ENCODE measurements at places on chromosomes 11 and 22.

DNA sequence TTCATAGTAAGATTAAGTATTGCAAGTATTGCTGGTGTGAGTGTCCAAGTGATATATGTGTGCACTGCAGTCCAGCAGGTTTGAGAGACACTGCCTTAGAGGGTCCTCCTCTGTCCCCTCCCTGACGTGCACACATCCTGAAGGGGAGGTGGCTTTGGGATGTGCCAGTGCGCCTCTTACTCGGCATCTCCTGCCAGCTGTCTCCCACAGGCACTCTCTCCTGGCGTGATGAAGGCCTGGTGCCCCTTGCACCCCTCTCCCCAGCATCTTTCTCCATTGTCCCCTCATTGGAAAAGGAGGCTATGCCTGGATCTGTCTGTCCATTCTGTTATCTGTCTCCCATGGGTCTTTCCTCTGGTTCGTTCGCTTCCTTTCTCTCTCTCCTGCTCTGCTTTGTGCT lies 24.2 kb downstream of the GTPBP1 start:
- no peak for DNase-seq

- DNase-seq: peak; percentile 92
Measured at GRCh38 chr11:112321501-112322172, 61.0 kb upstream of the PLET1 start.

DNA sequence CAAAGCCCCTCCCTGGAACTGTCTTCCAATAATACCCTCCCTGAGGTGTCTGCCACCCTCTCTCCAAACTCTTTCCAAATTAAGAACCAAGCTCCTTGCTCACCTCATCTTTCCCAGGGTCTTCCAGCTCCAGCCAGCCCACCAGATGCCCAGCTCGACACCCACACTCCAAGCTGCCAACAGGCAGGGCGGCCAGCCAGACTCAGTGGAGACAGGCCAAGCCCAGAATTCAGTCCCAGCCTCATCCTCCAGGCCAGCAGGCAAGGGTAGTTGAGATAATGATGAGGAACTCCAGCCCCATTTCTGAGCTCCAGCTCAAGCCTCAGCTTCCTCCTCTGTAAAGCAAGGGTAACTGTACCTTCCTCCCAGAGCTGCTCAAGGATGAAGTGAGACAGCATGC lies 132.9 kb downstream of the CHST1 start:
- no peak for DNase-seq

DNA sequence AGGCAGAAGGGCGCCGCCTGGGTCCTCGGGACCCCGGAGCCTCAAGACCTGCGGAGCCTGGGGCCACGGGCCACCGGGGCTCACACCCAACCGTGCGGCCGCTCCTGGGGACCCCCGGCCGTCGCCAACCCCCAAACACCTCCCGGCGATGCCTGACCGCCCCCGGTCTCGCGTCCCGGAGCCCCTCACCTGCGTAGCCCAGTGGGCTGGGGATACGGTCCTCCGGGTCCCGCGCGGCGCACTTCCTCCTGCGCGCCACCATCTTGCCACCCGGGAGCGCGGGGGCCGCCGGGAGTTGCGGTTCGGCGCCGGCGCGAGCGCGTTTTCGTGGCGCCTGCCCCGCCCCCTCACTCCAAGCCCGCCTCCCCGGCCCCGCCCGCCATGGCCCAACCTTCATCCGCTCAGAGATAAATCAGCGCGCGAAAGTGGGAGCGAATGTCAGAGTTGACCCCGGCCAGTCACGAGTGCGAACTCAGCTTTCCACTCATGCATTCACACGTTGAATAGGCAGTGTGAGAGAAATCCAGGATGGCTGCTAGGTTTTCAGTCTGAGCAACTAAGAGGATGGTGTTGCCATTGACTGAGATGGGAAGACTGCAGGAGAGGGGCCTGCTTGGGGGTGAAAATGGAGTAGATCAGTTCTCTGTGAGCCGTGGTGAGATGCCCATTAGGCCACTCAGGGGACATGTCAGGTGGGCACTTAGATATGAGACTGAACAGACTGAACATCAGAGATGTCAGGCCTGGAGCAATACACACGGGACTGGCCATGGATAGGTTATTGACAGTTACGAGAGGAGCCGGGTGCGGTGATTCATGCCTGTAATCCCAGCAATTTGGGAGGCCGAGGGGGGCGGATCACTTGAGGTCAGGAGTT lies at the start of gene RRP7A:
TSS of gene RRP7A (minus strand) at position 272 of the 877 bp plus-strand sequence. CDS start at position 262, 10 bp downstream.
- DNase-seq: peak; percentile 77

GRCh38 chr11:64447831-64448598 lies 89.1 kb downstream of the RPS6KA4 start:
- peak; percentile 12 for DNase-seq

DNA sequence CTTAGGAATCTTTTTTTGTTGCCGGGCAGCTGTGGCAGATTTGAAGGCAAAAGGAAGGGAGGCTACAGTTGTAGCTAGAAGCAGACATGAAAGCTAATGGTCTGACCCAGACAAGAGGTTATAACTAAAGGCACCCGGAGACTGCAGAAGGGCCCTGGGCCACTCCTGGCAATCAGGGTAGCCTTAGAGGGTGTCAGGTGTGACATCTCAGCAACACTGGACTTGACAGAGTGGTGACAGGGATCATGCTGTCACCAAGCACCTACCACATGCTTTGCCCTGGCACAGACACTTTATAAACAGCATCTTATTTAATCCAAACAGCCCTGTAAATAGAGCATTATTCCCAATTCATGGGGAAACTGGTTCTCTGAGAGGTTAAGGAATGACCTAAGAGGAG lies 25.7 kb downstream of the TUB start:
- DNase-seq: no peak

GRCh38 chr22:22697377-22698117 lies 53.1 kb downstream of the GGTLC2 start:
- DNase-seq: no peak

- no peak for DNase-seq
Measured at GRCh38 chr11:79060081-79060953, 380.5 kb downstream of the TENM4 start.

DNA sequence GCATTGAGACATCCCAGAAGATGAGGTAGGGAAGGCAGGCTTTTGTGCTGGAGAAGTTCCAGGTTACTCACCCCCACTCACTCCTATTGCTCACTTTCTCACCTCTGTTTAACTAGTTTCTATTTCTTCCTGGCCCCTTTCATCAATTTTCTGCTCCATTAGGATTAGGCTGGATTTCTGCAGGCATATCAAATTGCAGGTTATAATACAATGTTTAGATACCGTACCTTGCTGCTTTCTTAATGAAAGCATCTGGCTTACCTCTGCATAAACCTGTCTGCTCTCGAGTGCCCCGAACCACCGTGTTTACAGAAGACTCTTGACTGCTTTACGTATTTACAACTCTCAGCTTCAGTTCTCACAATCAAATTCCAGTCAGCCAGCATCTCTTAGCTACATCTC lies 173.7 kb downstream of the ADAMTS15 start:
- DNase-seq: no peak

DNA sequence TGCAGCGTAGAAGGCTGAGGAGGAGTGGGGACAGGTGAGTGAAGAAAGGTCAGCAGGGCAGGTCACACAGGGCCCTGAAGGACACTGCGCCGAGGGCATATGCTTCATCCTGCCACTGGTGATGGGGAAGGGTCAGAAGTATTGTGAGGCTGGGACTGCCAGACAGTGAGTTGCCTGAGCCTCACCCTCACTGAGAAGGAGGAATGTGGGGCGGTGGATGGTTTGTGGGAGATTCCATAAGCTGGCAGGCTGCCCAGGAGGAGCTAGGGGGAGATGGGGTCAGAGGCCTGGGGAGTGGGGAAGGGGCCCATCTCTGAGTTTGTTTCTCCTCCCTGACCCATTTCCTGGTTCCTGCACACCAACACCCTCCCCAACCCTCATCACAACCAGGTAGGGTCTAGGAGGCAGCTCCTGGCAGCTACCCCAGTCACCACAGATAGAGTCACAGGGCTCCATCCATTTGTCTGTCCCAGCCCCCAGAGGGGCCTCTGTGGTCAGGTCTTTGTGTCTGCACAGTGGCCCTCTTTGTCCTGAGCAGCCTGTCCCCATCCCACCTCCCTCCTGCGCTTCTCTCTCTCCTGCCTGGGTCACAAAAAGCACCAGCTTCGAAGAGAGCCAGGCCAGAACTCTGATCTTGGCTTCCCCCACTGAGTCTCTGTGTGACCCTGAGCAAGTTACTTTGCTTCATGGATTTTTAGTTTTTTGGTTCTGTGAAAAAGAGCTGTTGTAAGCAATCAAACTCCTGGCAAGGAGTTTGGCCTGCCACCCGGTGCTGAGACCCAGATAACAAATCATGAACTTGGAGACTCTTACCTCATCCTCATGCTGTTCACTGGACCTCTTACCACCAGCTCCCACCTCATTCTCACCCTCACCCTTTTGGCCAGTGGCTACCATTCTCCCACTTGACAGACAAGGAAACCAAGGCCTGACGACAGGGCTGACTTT lies 4.6 kb upstream of the P2RY2 start:
- no peak for DNase-seq

DNA sequence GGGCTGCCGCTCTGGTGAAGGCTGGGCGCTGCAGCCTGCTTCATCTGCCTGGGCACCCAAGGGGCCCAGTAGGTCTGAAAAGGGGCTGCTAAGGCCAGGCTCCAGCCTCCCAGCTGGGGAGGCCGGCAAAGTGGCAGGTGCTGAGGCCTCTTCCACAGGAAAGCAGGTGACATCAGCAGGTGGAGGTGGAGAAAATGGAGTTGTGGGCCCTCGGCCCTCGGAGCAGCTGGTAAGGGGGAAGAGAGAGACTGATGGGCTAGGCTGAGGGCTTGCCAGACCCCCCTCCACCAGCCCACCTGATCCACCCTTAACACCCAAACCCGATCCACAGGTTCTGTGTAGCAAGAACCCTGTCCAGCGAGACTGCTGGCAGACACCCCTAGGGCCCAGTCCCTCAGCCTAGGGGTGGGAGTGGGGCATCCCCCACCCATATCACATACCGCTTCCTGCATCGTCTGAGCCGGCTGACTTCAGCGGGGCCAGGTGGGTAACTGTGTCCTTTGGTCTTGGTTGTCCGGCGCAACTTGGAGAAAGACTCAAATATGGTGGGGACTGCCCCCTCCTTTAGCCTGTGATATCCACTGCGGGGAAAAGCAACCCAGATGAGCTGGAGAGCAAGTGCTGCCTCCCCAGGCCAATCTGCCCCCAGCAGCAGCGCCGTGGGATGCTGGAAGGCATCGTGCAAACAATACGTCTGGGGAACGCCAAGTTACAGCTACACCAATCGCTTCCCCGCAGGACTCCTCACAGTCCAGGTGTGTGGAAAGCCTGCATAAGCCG lies 1.5 kb downstream of the THAP7 start:
- DNase-seq: no peak

DNA sequence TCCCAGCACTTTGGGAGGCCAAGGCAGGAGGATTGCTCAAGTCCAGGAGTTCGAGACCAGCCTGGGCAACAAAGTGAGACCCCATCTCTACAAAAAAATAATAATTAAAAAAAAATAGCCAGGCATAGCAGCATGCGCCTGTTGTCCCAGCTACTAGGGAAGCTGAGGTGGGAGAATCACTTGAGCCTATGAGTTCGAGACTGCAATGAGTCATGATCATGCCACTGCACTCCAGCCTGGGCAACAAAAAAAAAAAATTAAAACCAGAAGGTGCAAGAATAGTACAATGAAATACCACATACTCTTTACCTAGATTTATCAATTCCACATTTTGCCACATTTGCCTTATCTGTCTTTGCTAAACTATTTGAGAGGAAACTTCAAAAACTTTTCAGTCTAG lies 8.2 kb downstream of the DPF2 start:
- DNase-seq: no peak

GRCh38 chr11:90134478-90135003 lies at the start of gene NAALAD2:
Gene NAALAD2 (plus strand): TSS chr11:90134663. CDS start chr11:90134759, 96 bp downstream.
- DNase-seq: peak; percentile 38

GRCh38 chr11:115670538-115671205 lies 166.5 kb upstream of the CADM1 start:
- no peak for DNase-seq

DNA sequence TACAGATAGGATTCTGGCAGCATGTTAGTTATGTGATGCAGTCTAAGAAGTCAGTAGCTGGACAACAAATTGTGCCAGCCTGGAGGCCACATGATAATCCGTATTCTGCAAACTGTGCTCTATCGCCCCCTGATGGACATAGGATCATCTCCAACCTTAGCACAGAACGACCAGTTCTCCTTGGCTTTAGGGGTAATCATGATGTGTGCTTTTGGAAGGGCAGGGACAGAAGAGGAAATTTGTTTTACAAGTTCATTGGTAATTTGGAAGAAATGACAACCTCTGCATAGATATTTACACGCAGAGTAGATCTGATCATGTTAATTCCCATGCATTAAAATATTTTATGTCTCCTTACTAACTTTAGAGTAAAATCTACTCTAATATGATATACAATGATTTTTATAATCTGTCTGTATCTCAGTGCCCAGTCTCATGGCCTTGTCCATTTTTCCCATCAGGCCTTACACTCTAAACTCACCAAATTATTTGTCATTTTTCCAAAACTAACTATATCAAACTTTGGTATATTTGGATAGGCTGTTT lies 12.1 kb downstream of the OR10D3 start:
- DNase-seq: peak; percentile 81

DNA sequence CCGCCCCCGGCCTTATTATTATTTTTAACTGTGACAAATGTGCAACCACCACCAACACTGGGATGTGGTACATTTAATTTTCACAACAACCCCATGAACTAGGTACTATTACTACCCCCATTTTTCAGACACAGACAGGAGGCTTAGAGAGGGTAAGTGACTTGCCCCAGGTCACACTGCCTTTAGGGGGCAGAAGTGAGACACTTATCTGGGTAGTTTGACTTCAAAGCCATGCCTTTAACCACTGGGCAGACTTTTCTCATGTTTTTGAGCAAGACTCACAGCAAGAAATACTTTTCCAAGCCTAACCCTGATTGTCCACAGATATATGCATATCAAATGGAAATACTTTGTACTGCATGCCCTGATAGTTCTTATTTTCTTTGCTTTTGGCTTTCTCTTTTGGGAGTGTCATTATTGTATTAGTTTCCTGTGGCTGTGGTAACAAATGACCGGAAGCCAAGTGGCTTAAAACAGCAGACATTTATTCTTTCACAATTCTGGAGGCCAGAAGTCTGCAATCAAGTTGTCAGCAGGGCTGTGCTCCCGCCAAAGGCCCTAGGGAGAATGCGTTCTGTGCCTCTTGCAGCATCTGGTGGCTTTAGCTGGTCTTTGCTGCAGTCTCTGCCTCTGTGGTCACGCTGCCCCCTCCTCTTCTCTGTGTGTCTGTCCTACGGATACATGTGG lies 110.8 kb downstream of the GRIK4 start:
- DNase-seq: peak; percentile 3

- peak; percentile 95 for DNase-seq
Measured at GRCh38 chr11:94130298-94131046, 1.8 kb downstream of the PANX1 start.

DNA sequence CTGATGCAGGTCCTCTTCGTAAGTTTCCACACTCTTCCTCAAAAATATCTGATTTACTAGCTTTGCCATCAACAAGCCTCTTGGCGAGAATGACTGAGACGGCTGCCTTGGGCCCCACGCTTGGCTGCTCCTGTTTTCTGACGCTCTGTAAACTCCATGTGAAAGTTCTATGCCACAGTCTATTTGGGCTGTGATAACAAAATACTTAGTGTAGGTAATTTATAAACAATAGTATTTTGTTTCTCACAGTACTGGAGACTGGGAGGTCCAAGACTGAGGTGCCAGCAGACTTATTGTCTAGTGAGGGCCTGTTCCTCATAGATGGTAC lies 123.2 kb upstream of the SORL1-AS1 start:
- DNase-seq: no peak

- peak; percentile 69 for DNase-seq
Measured at GRCh38 chr11:73404048-73404447, 27.8 kb downstream of the RELT start.

GRCh38 chr11:7467652-7468051 lies 17.7 kb upstream of the OLFML1 start:
- no peak for DNase-seq

GRCh38 chr11:61542705-61543104 lies 34.2 kb downstream of the LRRC10B start:
- DNase-seq: no peak

GRCh38 chr11:46361283-46362155 lies 14.3 kb downstream of the DGKZ start:
- peak; percentile 65 for DNase-seq

Measured in cardiac fibroblast (primary cell).